Stimulated activated CD4-positive, alpha-beta T cell treated with anti-CD3 and anti-CD28 coated beads, Interleukin-12 subunit alpha, Interleukin-12 subunit beta, amount 100 ng/mL, for 4 hours (primary cell): ENCODE measurements at places on chromosomes 16 and 17.
A peak's percentile ranks its signal among the peaks of the same experiment; 100 is the strongest.

- no peak for DNase-seq
Measured at GRCh38 chr16:48444574-48444973, 59.4 kb upstream of the SIAH1 start.

DNA sequence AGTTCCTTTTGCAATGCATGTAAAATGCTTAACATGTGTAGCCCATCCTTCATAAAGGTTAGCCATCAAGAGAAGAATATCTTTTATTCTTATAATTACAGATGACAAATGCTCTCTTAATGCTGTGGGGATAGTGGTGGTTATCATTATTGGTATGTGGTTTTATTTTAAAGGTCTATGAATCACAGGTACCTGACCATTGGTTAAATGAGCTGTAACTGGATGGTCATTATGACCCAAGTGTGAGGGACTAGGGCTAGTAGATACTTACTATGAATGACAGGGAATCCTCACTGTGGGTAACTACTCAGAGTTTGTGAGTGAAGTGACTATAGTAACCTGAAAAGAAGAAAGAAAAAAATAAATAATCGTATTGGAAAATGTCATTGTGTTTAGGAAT is 78.8 kb downstream of the CDRT15 start:
- DNase-seq, result no peak

DNA sequence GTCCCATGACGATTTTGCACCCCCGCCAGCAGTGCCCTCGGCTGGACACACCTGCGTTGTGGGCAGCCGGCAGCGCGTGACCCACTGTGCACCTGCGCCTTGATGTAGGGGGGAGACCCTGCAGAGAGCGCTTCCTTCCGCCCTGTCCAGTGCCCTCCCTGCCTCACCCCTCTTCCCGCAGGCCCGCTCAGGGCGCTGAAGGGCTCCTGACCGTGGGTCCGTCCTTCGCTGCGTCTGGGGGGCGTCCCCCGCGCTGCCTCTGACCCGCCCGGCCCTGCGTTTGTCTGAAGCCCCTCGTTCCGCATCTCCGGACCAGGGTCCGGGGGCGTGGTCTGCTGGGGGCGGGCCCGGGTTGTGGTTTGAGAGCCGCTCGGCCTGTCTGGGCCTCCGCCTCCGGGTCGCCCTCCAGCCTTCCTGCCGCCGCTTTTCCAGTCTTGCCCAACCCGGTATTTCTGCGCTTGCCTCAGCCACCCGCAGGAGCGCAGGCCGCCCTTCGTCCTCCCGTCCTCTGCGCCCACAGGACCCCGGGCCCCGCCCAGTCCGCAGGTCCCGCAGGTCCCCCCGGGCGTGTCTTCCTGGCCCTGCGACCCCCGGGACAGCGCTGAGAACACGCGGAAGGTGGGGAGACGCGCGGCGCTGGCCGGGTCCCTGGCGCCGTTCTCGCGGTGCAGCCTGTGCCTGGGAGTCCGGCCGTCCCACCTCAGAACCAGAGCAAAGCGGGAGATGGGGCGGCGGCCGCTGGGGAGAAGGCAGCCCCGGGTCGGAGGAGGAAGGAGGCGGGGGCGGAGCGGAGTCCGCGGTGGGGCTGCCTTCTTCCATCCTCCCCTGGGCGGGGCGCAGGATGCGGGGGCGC is 4.0 kb upstream of the IL17C start:
- DNase-seq, result peak; percentile 37

GRCh38 chr16:73711406-73712080 is 585.1 kb upstream of the PSMD7 start:
- DNase-seq, result no peak

GRCh38 chr17:2282297-2282873 is 21.2 kb downstream of the SMG6 start:
- DNase-seq, result no peak

DNA sequence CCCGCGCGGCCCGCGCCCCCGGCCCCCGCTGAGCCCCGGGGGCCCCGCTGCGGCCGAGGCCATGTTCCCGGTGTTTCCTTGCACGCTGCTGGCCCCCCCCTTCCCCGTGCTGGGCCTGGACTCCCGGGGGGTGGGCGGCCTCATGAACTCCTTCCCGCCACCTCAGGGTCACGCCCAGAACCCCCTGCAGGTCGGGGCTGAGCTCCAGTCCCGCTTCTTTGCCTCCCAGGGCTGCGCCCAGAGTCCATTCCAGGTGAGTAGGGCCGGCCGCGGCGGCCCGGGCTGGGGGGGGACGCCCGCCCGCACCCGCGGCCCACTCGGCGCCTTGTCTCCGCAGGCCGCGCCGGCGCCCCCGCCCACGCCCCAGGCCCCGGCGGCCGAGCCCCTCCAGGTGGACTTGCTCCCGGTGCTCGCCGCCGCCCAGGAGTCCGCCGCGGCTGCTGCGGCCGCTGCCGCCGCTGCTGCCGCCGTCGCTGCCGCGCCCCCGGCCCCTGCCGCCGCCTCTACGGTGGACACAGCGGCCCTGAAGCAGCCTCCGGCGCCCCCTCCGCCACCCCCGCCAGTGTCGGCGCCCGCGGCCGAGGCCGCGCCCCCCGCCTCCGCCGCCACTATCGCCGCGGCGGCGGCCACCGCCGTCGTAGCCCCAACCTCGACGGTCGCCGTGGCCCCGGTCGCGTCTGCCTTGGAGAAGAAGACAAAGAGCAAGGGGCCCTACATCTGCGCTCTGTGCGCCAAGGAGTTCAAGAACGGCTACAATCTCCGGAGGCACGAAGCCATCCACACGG is 504 bp downstream of the MAZ start:
- peak; percentile 58 for DNase-seq

DNA sequence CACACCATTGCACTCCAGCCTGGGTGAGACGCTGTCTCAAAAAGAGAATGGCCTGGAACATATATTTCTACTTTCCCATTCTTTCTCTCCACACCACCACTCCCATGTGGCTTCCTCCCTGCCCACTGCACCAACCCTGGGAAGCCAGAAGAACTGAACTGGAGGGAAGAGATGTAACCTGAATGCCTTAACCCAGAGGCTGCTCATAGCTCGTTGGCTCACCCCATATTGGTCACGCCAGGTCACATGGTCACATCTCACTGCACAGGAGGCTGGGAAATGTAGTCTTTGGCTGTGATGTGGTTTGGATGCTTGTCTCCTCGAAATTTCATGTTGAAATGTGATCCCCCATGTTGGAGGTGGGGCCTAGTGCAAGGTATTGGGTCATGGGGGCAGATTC is 5.9 kb upstream of the DNAH17 start:
- no peak for DNase-seq

DNA sequence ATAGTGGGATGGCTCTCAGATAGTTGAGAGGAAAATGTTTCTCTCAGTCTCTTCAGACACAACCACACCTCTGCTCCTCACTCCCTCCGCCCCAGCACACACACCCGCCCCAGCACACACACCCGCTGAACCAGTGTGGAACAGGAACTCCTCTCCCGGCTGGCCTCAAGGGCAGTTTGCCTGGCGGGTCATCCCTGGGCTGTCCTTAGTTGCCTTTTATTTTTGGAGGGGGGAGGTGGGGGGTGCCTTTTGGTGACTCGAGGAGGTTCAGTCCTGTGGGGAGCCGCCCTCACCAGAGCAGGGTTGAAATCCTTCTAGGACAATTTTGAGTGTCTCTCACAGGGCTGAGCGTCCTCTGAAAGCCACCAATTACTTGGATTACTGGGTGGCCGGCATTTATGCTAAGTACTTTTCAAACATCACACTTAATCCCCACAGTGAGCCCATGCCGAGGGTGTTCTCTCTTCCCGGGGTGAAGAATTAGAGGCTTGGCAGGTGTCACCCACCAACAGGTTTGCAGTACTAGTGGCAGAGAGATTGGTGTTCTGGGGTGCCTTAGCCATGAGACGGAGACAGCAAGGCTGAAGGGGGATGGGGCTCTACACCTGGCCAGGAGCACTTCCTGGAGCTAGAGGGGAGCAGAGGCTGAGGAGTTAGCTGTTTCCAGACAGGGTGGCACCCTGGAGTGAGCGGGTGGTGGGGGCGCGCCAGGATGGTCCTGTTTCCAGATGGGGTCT is 2.8 kb downstream of the RASD1 start:
- DNase-seq, result no peak
